ENCODE measurements at places on chromosomes 1 and 21. TPM values are rescaled to one million over a fixed set of nuclear protein-coding genes. Genes with fewer than 3 reads are reported as not detected.

GRCh38 chr1:226702957-226703831, 35.9 kb downstream of the ITPKB start:
- no peaks in the 10 kb centered on the region for H3K36me3 ChIP-seq
- peaks cover 7% of the 10 kb centered on the region for H3K4me1 ChIP-seq
- H3K4me3 ChIP-seq: peak overlapping the region; percentile 62
- H3K27me3 ChIP-seq: no peaks in the 10 kb centered on the region

GRCh38 chr1:43924516-43924915, 9.1 kb upstream of the ARTN start:
- no peak overlapping the region for H3K4me3 ChIP-seq
- no peak overlapping the region for H3K27ac ChIP-seq
- no peaks in the 10 kb centered on the region for H3K4me1 ChIP-seq
- H3K36me3 ChIP-seq: no peaks in the 10 kb centered on the region

- DNase-seq: no peak
- no peak overlapping the region for H3K4me3 ChIP-seq
- H3K4me1 ChIP-seq: no peaks in the 10 kb centered on the region
- H3K27ac ChIP-seq: no peak overlapping the region
- H3K36me3 ChIP-seq: no peaks in the 10 kb centered on the region
Measured at GRCh38 chr21:43825242-43825935, 36.0 kb downstream of the RRP1 start.

DNA sequence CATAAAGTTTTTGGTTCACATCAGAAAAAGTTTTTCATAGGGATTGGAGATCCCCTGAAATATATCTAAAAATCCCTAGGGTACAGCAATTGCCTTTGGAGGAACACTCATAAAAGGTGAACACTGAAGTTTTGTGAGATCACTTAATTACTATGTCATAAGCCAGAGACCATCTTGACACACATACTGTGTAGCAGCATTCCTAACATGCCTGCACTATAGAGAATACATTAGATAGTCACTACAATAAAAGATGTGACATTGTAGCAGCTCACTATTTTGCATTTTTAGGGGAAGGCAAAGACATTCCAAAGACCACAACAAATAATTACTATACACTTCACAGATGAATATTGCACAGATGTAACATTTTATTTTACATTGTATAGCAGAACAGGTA, 779.9 kb downstream of the KCNT2 start:
- no peak overlapping the region for H3K27ac ChIP-seq

GRCh38 chr1:210123383-210123782, 109.2 kb upstream of the SERTAD4 start:
- DNase-seq: no peak
- H3K4me1 ChIP-seq: no peaks in the 10 kb centered on the region
- H3K27ac ChIP-seq: no peak overlapping the region
- no peak overlapping the region for H3K4me3 ChIP-seq

DNA sequence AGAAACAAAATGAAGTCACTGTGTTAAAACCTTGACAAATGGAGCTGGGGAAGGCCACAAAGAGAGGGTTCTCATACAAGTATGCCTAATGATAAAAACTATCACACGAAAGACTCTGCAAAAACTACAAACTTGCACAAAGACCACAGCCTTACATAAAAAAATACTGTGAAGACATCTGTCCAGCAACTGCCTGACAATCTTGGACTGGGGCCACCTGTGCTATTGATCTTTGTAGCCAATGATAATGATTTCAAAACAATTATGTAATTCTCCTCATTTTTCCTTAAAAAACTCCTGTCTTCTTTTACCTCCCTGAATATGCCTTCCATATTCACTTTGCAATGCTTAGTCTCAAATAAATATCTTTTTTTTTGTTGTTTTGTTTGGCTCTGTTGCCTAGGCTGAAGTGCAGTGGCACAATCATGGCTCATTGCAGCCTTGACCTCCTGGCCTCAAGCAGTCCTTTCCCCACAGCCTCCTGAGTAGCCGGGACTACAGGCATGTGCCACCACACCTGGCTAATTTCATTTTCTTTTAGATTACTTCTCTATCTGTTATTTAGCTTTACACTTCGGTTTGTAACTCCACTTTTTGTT, 79.4 kb upstream of the RHOU start:
- no peak for DNase-seq
- H3K36me3 ChIP-seq: no peaks in the 10 kb centered on the region
- peaks cover 11% of the 10 kb centered on the region for H3K27me3 ChIP-seq
- H3K4me3 ChIP-seq: no peak overlapping the region
- no peak overlapping the region for H3K27ac ChIP-seq
- no peaks in the 10 kb centered on the region for H3K4me1 ChIP-seq

GRCh38 chr1:87044424-87044823, 130.0 kb downstream of the HS2ST1 start:
- no peak overlapping the region for H3K4me3 ChIP-seq
- no peaks in the 10 kb centered on the region for H3K4me1 ChIP-seq
- H3K27ac ChIP-seq: no peak overlapping the region
- DNase-seq: no peak
- H3K36me3 ChIP-seq: no peaks in the 10 kb centered on the region
- H3K27me3 ChIP-seq: no peaks in the 10 kb centered on the region

DNA sequence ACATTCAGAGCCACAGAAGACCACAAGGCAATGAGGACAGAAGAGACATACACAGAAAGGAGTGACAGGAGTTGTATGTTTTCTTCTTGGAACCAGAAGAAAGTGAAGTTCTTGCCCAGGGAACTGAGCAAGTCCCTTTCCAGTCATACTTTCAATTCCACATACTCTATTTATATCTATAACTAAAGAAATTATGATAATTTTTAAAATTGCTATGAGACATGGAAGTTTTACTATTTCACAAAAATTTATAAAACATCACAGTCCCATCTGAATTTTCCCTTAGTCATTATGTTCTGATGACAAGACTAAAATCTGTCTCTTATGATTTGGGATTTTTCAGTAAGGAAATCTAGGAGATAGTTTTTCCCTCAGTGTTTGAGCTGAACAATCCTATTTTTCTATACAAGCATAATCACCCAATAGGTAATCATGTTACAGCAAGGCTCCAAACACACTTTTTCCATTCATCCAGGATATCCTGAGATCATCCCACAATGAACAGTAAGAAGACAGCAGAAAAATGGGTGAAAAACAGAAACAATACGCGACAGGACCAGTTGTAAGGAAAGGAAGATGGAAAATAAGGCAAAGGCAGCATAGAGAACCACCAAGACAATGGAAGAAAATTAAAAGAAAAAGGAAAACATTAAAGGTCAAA, 154.6 kb downstream of the VAV3 start:
- H3K27ac ChIP-seq: no peak overlapping the region
- no peaks in the 10 kb centered on the region for H3K36me3 ChIP-seq
- H3K27me3 ChIP-seq: no peaks in the 10 kb centered on the region
- no peak for DNase-seq

LRP8 gene
- total RNA-seq: 4.5 TPM

All from lung (tissue), 17 donors.